ENCODE measurements at places on chromosomes 7 and 10.

GRCh38 chr7:105345725-105346124 lies 43.0 kb downstream of the SRPK2 start:
- no peak for DNase-seq

GRCh38 chr10:106565546-106565945 lies 599.0 kb downstream of the SORCS1 start:
- DNase-seq = no peak

DNA sequence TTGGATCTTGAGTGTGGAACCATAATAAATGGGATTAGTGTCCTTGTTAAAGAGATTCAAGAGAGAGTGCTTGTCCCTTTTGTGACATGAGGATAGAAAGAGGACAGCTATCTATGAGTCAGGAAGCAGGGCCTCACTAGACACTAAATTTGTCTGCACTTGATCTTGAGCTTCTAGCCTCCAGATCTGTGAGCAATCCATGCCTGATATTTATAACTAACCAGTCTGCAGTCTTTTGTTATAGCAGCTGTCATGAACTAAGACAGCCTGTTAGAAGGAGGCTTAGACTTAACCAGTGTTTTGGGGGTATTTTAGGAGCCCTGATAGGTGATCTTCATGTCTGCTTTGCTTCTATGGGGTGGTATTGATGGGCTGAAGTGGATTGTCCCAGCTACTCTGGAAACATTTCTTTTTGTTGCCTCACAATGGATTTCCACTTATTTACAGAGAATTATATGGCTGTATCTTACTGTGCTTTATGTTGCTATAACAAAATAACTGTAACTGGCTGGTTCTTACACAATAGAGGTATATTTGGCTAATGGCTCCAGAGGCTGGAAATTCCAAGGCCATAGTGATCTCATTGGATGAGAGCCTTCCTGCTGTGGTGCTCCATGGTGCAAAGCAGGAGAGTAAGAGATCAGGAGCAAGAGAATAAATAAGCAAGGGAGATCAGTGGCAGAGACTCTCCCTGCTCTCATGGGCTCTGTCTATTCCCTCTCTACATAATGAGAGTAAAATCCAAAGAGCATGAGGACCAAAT lies 23.4 kb upstream of the AKR1C3 start:
- DNase-seq = no peak

GRCh38 chr7:74092964-74093471 lies 9.4 kb downstream of the LIMK1 start:
- DNase-seq = no peak

- no peak for DNase-seq
These were observed 8.4 kb downstream of the PLCE1 start for GRCh38 chr10:94002156-94002555.

DNA sequence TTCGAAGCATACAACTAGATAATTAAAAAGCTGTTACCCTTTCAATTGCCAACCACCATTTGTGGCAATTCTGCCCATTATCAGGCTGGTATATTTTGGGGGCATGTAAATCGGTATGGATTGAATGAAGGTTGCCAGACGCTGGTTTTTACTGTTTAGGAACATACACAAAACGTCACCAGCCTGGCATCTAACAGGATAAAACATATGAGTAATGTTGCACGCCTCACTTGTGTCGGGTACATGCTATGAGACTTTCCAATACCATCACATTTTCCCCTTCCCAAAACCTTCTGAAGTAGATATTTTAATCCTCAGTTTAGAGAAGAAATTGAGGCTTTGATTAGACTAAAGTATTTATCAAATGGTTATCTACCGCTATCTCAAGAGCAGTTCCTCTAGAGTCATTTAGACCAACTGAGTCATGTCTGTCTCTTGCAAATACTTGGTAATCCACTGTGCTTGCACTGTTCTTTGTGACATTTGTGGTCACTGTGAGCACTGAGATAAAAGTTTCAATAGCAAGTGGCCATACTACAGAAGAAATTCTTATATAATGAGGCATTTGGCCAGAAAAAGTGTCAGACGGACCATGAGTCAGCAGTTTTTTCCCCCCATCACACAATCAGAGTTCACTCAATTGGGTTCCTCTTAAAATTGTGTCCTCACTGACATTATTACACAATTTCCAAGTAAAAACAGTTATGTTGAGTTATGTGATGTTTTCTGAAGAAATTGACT lies 498.7 kb downstream of the NXPH1 start:
- DNase-seq = no peak

- DNase-seq = no peak
These were observed 5.8 kb downstream of the CDK6 start for GRCh38 chr7:92830532-92831110.

DNA sequence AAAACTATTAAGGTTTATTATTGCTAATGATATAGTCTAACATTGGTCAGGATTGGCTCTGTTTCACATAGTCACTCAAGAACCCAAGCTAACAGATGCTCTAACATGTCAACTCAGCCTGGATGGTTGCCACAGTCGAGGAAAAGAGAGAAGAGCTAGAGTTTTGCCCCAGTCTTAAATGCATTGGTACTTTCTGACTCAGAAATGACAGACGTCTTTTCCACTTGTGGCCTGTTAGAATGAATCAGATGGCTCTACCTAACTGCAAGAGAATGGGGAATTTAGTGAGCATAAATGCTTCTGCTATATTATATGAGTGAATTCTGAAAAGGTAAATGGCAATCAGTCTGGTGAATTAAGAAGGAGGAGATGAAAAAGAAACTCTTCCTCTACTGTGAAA lies 13.9 kb downstream of the HECTD2 start:
- no peak for DNase-seq

DNA sequence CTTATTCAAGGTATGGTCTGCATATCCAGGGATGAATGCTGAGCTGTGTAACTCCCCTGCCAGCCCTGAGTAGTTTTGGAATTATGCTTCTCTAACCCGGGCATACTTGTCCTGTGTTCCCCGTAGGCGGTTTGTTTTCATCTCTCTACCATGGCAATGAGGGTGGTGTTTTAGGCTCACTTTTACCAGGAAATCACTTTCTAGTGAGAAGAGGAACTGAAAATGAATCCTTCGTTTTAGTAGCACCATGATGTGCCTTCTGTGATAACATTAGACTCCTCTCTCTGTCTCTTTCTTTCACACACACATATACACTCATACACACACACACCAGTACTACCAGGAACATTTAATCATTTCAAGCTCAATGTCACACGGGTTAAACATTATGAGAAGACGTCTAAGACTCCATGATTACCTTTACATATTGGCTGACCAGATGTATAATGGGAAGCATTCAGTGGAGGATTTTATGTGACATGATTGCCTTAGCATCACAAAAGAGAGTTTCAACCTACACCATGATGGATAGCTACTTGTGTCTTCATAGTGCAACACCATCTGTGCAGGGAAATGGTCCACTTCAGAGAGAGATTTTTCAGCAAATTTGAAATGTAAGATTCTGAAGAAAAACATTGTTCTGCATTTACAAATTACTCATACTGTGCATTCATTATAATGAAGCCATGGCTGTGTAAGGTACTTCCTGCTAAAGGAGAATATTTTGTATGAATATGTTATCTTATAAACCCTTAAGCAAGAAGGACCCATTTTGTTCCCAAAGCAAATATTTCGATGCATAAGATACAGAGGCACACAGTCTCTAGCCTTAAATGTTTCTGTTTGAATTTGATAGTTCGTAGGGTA lies 31.0 kb upstream of the PFKP start:
- no peak for DNase-seq

DNA sequence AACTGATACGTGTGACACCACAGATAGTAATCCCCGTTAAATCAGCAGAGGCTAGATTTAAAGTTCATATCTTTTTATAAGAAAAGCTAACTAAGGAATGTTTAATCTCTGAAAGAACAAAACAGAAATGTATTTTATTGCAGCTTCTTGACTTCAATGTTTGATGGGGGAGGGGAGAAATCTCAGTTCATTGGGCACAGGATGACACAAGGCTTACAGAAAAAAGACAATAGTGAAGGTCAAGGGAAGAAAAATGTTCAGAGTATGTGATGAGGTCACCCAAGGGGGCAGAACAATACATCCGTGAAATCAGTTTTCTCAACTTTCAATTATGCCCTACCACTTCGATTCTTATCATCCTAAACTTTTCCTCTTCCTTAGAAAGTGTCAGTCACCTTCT lies 102.9 kb downstream of the ELAPOR2 start:
- DNase-seq = no peak

DNA sequence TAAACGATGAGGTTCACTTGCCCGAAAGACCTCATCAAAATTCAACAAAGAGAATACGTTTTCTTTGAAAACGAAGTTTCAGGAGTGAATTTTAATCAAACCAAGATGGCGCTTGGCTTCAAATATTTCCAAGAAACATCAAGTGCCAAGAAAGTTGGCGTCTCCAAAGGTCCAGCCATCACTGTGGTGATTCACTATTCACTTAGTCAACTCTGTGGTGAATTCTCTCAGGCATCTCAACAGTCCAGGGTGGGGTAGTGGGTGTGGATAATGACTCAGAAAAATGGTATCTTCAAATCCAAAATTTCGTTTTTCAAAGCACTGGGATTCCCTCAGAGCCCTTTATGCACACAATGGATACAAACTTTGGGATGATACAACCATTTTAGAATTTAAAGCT lies 133.1 kb downstream of the SVIL start:
- no peak for DNase-seq

- DNase-seq = no peak
These were observed 164.6 kb downstream of the NEURL1 start for GRCh38 chr10:103658049-103658577.

DNA sequence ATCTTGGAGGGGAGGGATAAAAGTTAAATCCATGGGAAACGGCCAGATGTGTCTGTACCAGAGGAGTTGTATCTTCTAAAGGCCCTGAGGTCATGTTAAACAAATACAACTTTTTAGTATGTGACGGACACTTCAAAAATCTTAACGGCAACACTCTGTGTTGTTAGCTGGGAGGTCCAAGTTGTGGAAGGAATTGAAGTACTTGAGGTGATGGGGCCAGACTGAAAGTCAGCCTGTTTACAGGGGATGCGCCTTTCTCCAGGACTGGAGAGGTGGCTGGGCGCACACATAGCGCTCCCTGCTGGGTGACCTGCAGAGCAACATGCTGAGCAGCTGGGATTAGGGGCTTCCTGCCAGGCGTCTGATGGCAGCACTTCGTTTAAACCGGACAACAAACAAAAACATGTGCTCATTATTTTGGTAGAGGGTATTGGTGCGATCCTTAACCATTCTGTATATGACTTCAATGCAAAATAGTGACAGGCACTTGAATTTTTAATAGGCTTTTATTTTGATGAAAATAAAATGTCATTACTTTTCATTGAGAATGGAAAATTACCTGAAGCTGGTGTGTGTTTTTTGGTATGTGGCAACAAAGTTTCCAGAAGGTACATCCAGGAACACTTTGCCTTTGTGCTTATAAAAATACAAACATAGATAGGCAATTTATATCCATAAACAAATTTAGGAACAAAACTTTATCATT lies 198.2 kb downstream of the MLLT10 start:
- DNase-seq = no peak

GRCh38 chr10:116487522-116488430 lies 58.0 kb upstream of the PNLIP start:
- DNase-seq = no peak

GRCh38 chr7:55570939-55571338 lies 1.4 kb downstream of the VOPP1 start:
- no peak for DNase-seq

GRCh38 chr10:69407621-69408301 lies 9.0 kb downstream of the TACR2 start:
- no peak for DNase-seq

DNA sequence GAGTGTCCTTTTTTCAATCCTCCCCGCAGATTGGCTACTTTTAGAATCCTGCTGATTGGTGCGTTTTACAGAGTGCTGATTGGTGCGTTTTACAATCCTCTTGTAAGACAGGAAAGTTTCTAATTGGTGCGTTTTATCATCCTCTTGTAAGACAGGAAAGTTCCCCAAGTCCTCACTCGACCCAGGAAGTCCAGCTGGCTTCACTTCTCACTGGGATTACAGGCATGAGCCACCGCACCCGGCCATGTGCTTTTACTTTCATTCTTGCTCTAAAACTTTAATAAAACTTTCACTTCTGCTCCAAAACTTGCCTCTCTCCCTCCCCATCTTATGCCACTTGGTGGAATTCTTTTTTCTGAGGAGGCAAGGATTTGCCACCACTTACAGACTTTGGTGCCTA lies 17.0 kb upstream of the WAPL start:
- DNase-seq = no peak

DNA sequence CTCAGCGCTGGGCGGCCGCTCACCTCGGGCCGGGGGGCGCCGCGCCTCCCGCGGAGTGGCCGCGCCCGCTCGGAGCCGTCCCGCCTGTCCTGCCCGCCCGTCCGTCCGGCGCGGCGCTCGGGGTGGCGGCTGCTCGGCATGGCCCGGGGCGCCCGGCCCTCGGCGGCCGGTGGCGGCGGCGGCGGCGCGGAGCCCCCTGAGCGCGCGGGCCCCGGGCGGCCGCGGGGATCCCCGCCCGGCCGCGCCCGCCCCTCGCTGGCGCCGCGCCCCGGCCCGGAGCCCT lies 338 bp downstream of the SDK1 start:
- no peak for DNase-seq

GRCh38 chr10:11229893-11230292 lies 212.2 kb downstream of the CELF2 start:
- no peak for DNase-seq

GRCh38 chr10:15046626-15047025 lies 2.9 kb downstream of the OLAH start:
- no peak for DNase-seq

GRCh38 chr7:55101359-55101758 lies 82.5 kb downstream of the EGFR start:
- DNase-seq = no peak

- no peak for DNase-seq
These were observed 597 bp downstream of the SND1 start for GRCh38 chr7:127652333-127653248.

- DNase-seq = no peak
These were observed 27.3 kb downstream of the RALA start for GRCh38 chr7:39650676-39651075.

DNA sequence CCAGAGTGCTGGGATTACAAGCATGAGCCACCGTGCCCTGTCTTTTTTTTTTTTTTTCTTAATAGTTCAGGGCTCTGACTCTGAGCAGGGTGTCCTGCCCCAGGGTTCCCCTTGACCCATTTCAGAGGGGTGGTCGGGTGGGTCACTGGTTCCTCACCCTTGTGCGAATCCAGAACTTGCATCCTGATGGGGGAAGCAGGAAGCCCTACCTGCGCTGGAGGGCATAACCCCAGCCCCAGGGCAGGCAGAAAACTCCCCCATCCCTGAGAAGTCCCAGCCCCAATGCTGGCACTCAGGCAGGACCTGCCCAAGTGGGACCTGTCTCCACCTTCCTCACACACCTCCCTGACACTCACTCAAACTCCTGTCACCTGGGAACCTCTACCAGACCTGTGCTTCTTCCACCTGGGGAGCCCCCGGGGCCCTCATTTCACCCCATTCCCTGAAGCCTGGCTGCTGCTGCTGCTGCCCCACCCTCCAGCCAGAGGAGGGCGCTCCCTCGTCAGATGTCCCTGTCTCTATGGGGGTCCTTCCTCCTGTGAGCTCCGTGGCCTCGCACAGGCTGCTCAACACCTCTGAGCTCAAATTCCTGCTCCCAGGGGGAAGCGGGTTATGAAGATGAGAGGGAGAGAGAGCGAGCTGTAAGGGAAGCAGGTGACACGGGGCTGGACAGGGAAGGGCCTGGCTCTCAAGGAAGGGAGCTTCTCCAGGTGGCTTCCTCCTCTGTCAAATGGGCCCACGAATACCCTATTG lies 15.1 kb upstream of the ZNF273 start:
- peak; percentile 76 for DNase-seq

Data from KG1 (cell line).